CD4-positive, alpha-beta T cell treated with Interleukin-4 for 1 hour (primary cell): ENCODE measurements at places on chromosomes 6 and 20.

DNA sequence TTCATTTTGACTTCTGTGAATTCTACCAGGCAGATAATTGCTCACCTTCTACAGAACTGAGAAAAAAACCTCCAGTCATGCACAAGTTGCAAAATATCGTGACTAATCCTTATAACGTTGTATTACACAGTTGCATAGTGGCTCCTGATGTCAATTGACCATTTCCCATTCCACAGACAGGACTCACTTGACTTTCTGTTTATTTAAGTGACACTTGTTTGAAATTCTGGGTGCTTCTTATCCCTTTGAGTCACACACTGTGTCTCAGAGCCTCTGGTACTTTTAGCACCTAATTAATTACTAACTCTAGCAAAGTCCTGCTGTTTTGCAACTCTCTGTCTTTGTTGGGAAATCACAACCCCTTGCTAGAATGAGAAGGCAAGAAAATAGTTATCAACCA, 16.2 kb upstream of the RSPO3 start:
- peak; percentile 17 for DNase-seq

GRCh38 chr20:55052459-55052858, 577.1 kb downstream of the DOK5 start:
- DNase-seq: no peak

GRCh38 chr6:37696841-37697662, 631 bp downstream of the MDGA1 start:
- DNase-seq: peak; percentile 42

GRCh38 chr20:16412906-16413305, 160.3 kb downstream of the KIF16B start:
- no peak for DNase-seq

GRCh38 chr20:43749734-43750294, 23.0 kb upstream of the GTSF1L start:
- peak; percentile 71 for DNase-seq

GRCh38 chr6:39207416-39208222, 21.7 kb downstream of the KCNK5 start:
- DNase-seq: no peak

DNA sequence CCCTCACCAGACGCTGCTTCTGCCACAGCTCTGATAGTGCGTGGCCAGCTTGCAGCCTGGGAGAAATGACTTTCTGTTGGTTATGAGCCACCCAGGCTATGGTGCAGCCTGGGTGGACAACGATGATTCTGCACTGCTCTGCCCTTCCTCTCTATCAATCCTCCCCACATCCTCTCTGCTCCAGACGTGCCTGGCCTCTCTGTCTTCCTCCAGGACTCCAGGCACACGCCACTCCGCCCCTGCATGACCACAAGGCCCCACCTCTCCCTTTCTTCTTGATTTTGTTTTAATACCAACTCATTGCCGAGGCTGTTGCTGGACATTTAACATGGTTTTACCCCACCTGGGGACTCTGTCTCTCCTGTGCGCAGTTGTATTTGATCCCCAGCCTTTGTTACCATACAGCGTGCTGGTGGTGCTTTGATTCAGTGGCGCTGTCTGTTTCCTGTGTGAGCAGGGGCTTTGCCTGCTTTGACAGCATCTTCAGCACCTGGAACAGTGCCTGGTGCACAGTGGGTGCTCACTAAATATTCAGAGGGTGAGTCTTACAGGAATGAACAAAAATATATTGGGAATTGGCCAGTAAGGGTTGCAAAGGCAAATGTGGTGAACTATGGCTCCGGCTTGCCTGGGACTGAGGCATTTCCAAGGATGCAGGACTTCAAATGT, 280.9 kb downstream of the CDH26 start:
- no peak for DNase-seq

DNA sequence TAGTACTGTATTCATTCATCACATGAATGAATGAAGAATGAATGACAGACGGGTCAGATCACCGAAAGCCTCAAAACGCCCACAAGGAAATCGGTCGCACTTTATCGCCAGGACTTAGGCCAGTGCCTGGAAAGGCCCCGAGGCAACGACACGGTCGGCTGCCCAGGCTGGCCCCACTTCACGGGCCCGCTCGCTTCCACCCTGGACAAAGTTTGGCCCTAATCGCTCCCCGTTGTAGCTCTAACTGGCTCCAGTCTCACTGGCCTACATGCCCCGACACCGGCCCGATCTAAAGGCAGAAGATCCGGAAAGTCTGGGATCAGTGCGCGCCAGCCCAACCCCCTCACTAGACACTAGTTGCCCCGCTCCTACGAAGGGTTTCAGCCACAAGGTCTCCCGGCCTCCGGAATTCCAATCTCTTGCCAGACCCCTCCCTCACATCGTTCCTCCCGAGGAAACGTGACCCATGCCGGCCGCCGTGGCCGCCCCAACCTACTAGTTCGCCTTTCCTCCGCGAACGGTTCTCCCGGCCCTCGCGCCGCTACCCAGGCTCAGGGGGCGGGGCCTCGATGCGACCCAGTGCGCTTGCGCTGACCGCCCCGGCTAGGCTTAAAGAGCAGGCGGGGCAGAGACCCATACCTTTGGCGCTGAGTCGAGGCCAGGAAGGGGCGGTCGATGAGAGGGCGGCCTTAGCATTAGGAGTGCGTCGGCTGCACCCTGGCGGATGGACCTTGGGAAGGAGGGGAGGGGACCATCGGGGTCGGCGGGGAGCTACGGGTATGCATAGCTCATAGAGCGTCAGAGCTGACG, at the start of the genes GSS and MYH7B:
GSS (minus strand) TSS at position 576 of the 810 bp plus-strand sequence. CDS start 3,954 bp downstream, outside the sequence.
MYH7B (plus strand) TSS at position 638 of the 810 bp plus-strand sequence. CDS start 22,138 bp downstream, outside the sequence.
- peak; percentile 96 for DNase-seq

DNA sequence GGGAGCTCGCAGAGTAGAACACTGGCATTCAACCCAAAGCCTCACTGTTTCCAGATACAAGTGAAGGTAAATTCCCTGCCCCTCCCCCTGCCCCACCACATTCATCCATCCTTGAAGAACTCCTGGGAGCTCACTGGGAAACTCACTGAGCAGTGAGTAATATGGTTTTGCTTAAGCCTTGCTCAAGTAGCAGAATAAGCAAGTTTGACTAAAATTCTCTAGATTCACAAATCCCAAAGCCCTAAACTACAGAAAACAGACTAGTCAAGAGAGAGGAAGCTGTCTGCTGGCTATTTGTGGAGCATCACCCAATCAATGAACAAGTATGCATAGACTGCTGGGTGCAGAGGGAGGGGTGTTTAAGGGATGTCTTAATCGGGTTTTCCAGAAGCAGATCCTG, 82.1 kb downstream of the UNC5CL start:
- no peak for DNase-seq

DNA sequence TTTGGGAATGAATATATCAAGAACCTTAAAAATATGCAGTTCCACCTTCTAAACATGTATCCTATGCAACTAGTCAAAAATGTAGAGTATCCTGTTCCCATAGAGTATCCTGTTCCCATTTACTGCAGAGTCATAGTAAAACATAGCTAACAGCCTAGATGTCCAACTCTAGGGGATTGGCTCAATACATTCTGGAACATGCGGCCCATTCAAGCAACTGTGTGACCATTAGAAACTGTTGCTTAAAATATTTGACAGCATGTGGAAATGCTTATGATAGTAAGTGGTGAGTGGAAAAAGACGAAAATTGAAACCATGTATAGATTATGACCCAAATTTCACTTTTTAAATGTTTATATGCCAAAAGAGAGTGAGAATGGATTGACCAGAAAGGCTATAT, 11.2 kb downstream of the FOXP4 start:
- no peak for DNase-seq

- DNase-seq: no peak
Observed at GRCh38 chr6:82038631-82039030, 208.9 kb downstream of the IBTK start.

- DNase-seq: no peak
Observed at GRCh38 chr6:121076119-121076518, 258.2 kb downstream of the TBC1D32 start.

DNA sequence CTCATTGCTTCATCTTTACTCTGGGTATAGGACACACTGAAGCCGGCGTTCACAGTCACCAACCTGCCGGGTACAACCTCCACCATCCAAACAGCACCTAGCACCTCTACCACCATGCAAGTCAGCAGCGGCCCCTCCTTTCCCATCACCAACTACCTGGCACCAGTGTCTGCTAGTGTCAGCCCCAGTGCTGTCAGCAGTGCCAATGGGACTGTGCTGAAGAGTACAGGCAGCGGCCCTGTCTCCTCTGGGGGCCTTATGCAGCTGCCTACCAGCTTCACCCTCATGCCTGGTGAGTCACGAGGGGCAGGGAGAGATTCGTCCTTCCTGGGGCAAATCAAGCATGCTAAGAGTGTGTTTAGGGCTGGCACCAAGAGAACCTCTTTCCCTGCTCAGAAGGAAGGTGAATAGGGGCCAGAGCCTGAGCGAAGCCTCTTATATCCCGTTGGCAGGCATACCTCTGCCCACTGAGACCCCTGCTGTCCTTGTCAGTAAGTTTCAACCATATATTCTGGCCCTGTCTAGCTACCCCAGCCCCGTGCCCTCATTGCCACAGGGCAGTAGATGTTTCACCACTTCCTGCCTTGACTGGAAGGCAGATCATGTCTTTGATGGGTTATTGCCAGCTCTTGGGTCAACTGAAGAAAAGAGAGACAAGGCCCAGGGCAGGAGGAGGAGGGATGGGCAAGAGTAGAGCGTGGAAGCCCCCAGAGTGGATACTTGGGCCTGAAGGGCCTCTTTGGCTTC, 4.8 kb downstream of the SRF start:
- no peak for DNase-seq

DNA sequence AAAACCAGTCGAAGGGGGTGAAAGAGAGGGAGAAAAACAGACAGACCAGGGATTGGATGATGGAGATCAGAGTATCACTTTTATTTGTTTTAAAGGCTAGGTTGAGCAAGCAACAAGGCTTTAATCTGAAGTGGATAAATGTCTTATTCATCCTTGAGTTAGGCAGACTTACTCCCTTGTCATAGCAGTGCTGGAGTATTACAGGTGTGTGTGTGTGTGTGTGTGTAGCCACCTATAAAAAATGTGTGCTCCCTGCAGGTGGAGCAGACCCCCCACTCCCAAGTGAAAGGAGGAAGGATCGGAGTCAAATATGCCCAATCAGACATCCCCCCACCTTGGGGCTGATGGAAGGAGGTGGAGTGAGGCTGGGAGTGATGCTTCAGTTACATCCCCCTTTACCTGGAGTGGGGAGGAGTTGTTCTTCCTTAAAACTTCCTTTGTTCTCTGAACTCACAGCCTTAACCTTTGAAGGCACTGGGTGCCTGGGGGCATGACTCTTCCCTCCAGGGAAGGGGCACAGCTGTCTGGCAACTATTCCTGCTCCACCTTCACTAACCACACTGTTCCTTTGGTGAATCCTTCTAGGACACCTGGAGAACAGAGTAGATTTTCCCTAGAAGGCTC, 27.3 kb downstream of the PTK7 start:
- no peak for DNase-seq

GRCh38 chr6:3377536-3378397, 79.1 kb downstream of the SLC22A23 start:
- DNase-seq: no peak

GRCh38 chr6:154485815-154486214, 24.7 kb downstream of the CNKSR3 start:
- DNase-seq: no peak

DNA sequence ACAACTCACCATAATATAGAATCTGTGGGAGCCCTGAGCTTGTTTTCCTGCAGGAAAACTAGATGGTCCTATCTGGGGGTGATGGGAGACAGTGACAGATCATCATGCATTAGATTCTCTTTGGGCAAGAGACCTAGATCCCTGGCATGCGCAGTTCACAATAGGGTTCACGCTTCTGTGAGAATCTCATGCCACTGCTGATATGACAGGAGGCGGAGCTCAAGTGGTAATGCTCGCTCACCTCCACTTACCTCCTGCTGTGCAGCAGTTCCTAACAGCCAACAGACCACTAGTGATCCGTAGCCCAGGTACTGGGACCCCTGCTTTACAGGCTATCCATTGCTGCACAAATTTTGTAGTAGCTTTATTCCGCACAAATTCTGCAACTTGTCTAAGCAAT, 84.5 kb downstream of the HIVEP2 start:
- DNase-seq: no peak

DNA sequence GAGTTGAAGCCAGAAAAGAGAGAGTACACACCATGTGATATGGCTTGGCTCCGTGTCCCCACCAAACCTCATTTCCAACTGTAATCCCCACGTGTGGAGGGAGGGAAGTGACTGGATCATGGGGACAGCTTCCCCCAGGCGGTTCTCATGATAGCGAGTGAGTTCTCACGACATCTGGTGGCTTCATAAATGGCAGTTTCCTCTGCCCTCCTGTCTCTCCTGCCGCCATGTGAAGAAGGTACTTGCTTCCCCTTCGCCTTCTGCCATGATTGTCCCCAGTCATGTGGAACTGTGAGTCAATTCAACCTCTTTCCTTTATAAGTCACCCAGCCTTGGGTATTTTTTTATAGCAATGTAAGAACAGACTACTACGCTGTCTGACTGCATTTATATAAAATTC, 40.3 kb downstream of the TAF4 start:
- no peak for DNase-seq

- DNase-seq: peak; percentile 46
Observed at GRCh38 chr20:19628570-19629134, 129.4 kb upstream of the RIN2 start.

DNA sequence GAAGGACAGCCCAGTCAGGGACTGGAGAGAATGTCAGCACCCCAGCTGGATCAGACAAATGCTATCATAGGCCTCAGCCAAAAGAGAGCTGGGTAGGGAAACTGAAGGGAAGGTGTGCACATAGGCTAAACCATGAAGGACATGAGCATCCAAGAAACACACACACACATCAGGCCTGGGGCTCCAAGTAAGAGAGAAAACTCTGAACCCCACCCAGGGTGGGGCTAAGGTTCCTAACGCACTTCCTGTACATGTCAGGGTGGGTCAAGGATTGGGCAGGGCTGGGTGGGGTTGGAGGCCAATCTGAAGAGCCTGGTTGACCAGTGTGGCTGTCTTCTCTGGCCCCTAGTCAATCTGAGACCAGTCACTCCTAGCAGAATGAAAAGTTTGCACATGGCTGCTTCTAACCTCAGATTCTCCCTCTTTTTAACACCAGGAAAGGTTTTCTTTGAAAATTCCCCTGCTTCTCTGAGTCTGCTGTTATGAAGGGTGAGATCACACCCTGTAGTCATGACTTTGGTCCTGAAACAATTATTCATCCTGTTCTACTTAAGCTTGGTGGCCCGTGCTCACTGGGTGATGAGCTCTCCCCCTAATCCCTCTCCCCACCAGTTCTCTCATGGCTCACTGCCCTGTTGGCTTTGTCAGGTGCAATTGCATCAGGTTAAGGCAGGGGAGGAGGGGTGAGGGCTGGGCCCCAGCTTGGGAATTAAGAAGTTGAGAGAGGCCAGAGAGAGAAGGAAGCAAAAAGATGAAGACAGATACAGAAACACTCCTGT, 88.4 kb downstream of the MAFB start:
- DNase-seq: no peak

GRCh38 chr6:134853111-134854055, 96.5 kb downstream of the ALDH8A1 start:
- no peak for DNase-seq
